Heart left ventricle (tissue), 16 donors: ENCODE measurements at places on chromosomes 2 and 18.

GRCh38 chr18:63887424-63887823, at the start of gene SERPINB2:
SERPINB2 (plus strand) TSS chr18:63887705; CDS start chr18:63891445, 3,740 bp downstream.
- no peak for DNase-seq

GRCh38 chr2:73284296-73285158, at the start of gene FBXO41:
FBXO41 (minus strand) TSS chr2:73284478; CDS start chr2:73269630, 14,848 bp downstream.
- no peak for DNase-seq

DNA sequence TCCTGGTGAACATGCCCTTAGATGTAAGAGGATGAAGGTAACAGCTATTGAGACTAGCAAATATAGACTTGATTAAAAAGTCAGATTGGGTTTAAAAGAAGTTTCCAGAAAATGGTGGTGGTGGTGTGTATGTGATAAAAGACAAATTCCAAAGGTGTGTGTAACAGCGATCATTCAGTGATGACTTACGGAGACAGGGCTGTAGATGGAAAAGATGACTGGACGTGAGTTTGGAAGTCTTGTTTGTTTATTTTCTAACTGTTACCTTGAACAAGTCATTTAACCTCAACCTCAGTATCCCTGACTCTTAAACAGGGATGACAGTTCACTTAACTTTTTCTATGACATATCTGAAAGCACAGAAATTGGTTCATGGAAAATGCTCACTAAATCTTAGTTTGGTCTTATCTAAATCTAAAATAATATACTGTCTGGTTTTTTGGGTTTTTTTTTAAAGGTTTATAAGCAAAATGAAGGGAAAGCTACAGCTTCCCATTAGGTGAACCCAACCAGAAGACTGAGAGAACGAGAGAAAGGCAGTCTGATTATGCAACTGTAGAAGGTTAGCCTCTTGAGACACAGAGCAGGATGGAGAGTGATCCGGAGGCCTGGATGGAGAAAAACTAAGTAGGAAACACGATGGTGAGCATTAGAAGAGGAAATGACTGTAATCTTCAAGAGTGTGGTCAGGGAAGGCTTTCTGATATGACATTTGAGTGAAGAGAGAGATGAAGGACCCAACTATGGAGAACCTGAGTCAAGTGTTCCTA, 71.9 kb downstream of the TCF4 start:
- DNase-seq = no peak

GRCh38 chr2:183088061-183088460, 9.5 kb downstream of the DUSP19 start:
- no peak for DNase-seq
